ENCODE measurements at places on chromosomes 7 and 10.

DNA sequence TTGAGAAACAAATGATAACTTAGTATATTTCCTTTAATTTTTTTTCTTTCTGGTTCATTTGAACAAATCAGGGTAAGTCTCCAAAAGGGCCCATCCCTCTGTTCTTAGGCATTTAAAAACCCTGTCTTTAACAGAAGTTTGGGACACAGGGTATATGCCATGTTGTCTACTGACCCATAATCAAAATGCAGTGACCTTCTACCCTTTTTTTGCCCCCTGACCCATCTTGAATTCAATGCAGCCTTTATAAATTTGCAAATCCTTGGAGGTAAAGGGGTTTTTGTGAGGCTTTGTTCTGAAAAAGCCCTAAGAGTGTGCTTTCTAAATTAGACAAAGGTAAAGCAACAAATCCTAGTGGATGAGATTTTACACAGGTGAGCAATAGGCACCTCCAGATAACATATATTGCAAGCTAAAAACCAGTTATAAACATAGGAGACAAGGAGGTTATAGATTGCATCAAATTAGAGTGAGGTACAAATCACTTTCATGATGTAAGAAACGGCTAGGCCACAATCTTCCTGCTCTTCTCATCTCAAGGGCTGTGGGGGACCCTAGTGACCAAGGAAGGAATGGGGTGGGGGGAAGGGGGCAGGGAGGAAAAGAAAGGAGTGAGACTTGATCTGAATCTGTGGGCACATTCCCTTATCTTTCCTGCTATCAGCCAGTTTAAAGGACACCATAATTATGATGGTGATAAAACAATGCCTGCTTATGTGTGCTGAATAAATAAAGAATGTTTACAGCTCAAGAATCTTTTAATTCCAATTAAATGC lies 2.7 kb downstream of the SKIDA1 start:
- no peaks in the 10 kb centered on the region for H3K36me3 ChIP-seq
- peak; percentile 53 for DNase-seq
- H3K27ac ChIP-seq, result peak overlapping the region; percentile 6
- no peaks in the 10 kb centered on the region for H3K27me3 ChIP-seq
- H3K4me1 ChIP-seq, result peaks cover 48% of the 10 kb centered on the region

GRCh38 chr7:25244254-25245033 lies 16.2 kb upstream of the NPVF start:
- H3K27ac ChIP-seq, result no peak overlapping the region
- no peaks in the 10 kb centered on the region for H3K4me1 ChIP-seq
- no peak for DNase-seq
- H3K27me3 ChIP-seq, result peaks cover 6% of the 10 kb centered on the region

DNA sequence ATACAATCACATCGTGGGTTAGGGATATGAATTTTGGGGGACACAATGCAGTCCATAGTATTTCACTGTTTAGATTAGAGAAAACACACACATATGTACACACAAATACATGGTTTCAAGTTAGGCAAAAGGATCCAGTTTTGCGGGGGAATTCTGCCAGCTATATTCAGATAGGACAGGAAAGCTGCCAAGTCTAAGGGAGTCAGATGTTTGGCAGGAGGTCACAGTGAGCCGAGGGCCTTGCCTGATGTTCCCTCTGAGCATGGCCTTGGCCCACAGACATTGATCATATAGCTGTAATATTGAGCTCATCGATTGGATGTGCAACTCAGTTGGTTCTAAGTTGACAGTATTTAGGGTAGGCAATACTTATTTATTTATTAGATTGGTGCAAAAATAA lies 122.8 kb downstream of the ADRA2A start:
- no peak overlapping the region for H3K27ac ChIP-seq
- no peaks in the 10 kb centered on the region for H3K4me1 ChIP-seq
- no peak overlapping the region for H3K4me3 ChIP-seq

GRCh38 chr7:20964281-20964918 lies 177.7 kb upstream of the SP8 start:
- DNase-seq, result no peak
- no peak overlapping the region for H3K4me3 ChIP-seq
- H3K27ac ChIP-seq, result no peak overlapping the region
- no peaks in the 10 kb centered on the region for H3K27me3 ChIP-seq

DNA sequence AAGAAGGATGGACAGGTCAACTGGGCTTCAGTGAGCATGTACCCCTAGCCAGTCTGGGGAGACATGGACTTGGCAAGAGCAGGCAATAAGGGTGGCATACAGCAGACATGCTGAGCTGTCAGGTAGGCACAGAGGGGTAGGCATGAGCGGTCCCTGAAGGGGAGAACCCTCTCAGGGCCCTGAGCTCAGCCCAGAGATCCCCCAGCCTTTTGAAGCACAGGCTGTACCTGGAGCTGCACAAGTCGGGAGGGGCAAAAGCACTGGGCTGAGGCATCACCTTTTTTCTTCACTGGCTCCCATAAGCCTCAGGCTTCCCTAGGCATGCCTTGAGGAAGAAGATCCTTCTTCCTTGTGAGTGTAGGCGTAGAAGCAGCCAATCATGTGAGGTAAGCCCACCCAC lies 42.3 kb downstream of the ZNF727 start:
- H3K4me3 ChIP-seq, result no peak overlapping the region
- no peak for DNase-seq
- H3K4me1 ChIP-seq, result no peaks in the 10 kb centered on the region
- peaks cover 5% of the 10 kb centered on the region for H3K36me3 ChIP-seq

Data from common myeloid progenitor, CD34-positive (primary cell).